GM13976 (cell line): ENCODE measurements at places on chromosomes 16 and 17.
A peak's percentile ranks its signal among the peaks of the same experiment; 100 is the strongest.

- no peak for DNase-seq
These were observed 52.8 kb downstream of the NDEL1 start for GRCh38 chr17:8488491-8488890.

GRCh38 chr17:5813357-5813756, 229.0 kb upstream of the NLRP1 start:
- no peak for DNase-seq

DNA sequence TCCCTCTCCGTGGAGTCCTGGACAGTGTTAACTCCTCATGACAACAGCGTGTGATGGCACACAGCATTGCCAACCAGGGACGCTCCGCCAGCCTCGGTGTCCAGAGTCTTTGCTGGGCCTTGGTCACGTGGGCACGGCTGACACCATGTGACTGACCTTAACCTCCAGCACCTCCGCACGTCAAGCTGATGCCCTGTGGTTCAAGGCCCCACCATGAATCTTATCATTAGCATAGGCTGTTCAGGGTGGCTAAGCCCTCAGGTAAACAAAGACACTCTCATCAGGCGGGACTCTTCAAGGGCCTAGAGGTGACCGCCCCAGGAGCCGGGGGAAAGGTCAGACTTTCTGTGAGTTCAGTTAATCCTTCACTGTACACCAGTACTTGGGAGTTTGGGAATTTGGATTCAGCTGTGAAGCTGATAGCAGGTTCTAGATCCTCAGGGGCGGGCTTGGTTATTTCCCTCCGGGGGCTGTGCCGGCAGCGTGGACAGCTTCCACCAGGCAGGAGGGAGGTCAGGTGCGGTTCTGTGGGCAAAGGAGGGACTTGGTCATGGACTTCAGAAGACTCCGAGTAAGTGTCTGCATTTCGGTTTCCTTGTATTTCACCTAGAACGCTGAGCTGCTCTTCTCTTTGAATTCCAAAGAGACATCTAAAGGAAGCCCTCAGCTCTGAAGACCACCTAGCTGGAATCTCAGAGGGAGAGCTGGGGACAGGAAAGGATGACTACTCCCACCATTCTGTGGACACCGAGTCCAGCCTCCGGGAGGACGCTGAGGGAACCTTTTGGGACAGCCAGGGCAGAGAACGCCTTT, 195.5 kb upstream of the CIBAR2 start:
- DNase-seq = no peak

DNA sequence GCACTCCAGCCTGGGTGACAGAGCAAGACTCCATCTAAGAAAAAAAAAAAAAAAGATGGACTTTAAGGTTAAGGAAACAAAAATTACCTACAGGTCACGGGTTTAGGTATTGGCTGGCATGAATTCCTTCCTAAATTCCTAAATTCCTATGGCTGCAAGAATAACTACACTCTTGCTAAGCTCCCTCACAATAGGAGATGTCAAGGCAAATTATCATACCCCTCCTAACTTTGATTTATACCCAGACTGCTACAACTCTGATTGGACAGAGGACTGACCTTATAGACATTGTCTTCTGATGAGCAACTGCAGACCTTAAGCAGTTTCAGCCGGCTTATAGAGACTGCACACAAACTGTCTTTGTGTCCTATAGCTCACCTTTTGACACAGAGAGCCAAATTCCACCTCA, 25.1 kb upstream of the TMC7 start:
- no peak for DNase-seq

DNA sequence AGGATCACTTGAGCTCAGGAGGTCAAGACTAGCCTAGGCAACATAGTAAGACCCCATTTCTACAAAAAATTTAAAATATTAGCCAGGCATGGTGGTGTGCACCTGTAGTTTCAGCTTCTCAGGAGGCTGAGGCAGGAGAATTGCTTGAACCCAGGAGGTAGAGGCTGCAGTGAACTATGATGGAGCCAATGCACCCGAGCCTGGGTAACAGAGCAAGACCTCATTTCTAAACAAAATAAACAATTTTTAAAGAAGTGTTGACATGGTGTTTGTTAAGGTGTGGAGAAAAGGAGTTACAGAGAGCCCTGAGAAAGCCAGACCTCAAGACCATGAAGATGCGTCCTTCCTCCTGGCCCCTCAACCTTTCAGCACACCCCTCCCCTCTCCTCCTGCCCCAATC, 37.6 kb upstream of the C1QL1 start:
- DNase-seq = no peak

DNA sequence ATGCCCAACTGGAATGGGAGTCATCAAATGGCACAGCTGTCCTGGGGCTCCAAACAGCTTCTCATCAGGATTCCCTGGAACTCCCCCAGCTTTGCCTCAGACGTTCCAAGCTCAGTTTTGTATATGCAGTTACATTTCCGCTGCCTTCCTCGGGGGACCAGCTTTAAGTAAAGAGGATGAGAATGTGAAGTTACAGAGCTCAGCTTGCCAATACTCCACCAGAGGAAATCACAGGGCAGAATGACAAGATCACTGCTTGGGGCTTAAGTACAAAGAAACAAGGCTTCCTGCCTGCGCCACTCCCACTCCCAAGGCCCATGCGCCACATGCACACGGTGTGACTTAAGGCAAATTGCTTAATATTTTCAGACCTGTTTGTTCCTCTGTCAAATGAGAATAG, 272.4 kb upstream of the CDH11 start:
- no peak for DNase-seq

- DNase-seq = no peak
These were observed 17.8 kb upstream of the KIF19 start for GRCh38 chr17:74307984-74308773.

DNA sequence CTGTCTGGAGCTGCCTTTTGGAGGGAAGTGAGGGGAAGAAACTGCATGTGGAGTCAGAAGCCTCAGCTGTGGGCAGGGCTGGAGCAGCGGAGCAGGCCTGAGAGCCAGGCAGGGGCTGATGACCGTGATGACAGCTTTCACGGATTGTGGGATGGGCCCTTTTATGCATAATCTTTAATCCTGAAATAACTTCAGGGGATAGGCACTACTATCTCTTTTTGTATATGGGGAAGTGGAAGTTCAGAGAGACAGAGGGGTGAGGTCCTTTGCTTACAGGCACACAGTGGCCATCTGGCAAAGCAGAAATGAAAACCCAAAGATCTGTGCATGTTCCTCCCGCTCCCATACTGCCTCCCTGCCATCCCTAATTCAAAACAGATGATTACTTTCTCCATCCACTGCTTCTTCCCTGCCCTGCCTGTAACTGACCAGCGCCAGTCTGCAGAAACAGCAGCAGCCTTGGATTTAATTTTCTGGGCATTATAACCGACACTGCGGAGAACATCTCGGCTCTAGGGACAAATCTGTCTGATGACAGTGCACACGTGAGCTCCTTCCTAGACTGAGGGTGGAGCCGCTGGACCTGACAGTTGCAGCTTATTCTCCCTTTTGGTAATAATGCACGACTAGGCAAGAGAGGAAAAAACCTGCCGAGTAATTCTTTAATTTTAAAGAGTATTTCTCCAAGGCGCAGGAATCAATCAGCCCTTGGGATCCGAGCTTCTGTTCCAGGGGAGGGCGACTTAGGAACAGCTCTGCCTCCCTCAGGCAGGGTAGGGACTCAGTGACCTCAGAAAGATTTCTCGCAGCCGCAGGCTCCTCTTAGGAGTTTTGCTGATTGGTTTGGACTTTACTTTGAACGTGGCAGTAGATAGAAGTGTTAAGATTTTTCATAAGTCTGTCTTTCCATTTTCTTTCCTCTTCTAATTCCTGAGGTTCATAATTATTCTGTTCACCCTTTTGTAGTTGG, 95.4 kb downstream of the UTP18 start:
- DNase-seq = no peak

DNA sequence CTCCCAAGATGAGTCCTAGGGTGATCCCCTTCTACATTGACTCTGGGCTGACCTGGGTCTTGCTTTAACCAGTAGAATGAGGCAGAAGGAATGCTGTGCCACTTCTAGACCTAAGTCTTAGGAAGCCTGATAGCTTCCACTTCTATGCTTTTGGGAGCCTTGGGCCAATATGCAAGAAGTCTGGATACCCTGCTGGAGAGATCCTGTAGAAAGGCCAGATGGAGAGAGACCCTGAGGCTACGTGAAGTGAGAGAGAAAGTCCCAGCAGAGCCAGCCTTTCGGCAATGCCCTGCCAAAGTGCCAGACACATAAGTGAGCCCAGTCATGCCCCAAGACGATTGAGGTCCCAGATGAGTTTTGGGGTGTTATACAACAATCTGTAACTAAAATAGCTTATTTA, 1.7 kb downstream of the KRT222 start:
- DNase-seq = no peak

DNA sequence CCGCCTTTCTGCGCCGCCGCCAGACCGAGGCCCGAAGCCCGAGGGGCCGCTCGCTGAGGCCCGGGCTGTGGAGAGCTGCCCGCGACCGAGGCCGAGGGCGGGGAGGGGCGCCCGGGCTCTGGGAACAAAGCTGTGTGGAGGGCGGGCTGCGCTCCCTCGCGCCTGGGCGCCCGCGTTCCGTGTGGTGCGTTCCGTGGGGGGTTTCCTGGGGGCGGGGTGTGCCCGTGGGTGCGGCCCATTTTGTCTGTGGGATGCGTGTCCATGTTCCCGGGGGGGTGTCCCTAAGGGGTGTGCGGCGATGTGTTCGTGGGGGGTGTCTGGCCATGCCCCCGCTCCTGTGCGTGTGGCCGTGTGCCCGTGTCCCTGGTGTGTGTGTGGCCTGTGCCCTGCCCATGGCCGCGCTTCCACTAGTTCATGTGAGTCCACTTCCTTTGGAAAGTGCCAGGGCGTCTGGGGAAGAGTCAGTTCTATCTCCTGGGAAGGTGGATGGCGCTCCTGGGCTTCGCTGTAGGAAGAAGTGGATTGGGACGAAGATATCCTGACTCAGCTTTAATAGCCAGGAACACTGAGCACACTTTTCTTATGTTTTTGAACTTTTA, 520 bp downstream of the JPT2 start:
- DNase-seq = no peak

- no peak for DNase-seq
These were observed 9.3 kb downstream of the OSBPL7 start for GRCh38 chr17:47812146-47812920.

GRCh38 chr17:82751171-82751570, 694 bp upstream of the TBCD start:
- no peak for DNase-seq

GRCh38 chr16:2095918-2096582, 39.6 kb downstream of the PKD1 start:
- DNase-seq = no peak

DNA sequence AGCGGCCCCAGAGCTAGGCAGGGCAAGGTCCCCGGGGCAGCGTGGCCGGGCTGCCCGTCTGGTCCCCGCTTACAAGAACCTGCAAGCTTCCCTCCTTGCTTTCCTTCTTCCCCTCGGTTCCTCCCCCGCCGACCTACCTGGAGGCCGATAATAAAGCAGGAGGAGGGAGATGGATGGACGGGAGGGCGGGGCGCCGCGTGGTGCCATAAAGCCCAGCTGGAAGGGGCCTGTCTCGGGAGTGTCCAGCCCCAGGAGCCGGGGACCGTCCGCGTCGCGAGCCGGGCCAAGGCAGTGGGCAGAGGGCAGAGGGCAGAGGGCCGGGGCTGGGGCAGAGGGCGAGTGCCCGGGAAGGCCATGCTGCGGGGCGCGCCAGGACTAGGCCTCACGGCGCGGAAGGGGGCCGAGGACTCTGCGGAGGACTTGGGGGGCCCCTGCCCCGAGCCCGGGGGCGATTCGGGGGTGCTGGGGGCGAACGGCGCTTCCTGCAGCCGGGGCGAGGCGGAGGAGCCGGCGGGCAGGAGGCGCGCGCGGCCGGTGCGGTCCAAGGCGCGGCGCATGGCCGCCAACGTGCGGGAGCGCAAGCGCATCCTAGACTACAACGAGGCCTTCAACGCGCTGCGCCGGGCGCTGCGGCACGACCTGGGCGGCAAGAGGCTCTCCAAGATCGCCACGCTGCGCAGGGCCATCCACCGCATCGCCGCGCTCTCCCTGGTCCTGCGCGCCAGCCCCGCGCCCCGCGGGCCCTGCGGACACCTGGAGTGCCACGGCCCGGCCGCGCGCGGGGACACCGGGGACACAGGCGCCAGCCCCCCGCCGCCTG, at the start of gene BHLHA9:
Gene BHLHA9, plus strand, starts transcription at position 235 of the 820 bp plus-strand sequence. Its CDS starts 120 bp downstream, at position 355.
- no peak for DNase-seq

- DNase-seq = peak; percentile 40
These were observed 1.1 kb upstream of the MYH11 start for GRCh38 chr16:15857724-15858560.

DNA sequence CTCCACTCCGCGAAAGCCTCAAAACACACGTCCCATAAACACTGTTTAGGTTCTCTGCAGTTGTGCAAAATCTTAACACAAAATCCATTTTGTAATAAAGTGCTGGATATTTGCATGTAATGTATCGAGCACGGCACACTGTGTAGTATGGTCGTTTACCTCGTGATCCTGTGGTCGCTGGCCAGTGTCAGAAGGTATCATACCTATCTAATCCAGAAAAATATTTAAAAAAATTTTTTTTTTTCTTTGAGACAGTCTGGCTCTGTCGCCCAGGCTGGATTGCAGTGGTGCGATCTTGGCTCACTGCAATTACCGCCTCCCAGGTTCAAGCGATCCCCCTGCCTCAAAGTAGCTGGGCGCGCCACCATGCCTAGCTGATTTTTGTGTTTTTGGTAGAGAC, 996 bp downstream of the RPL38 start:
- no peak for DNase-seq

GRCh38 chr17:9818760-9819159, 3.1 kb downstream of the GSG1L2 start:
- no peak for DNase-seq

GRCh38 chr16:85079785-85080570, 32.3 kb downstream of the CIBAR2 start:
- DNase-seq = no peak

- no peak for DNase-seq
These were observed 101.2 kb downstream of the TTC19 start for GRCh38 chr17:16100737-16101400.

- no peak for DNase-seq
These were observed 47.1 kb downstream of the BCL7C start for GRCh38 chr16:30846649-30847402.

GRCh38 chr17:50771991-50772785, 4.9 kb upstream of the ANKRD40CL start:
- DNase-seq = peak; percentile 35

DNA sequence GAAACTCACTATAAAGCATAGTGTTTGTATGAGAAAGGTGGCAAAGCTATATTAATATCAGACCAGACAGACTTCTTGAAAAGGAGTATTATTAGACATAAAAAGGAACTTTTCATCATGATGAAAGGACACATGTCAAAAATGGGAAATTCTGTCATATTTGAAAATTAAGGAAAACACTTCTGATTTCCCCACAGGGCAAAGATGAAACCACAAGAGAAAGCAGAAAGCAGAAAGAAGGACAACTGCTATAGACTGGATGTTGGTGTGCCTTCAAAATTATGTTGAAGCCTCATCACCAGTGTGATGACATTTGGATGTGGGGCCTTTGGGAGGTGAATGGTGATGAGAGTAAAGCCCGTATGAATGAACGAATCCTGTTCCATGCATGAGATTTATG, 193.0 kb downstream of the STX8 start:
- DNase-seq = no peak
